ENCODE measurements at places on chromosomes 2 and 18.

- no peak for DNase-seq
Measured at GRCh38 chr2:66433945-66434678, 813 bp upstream of the MEIS1 start.

DNA sequence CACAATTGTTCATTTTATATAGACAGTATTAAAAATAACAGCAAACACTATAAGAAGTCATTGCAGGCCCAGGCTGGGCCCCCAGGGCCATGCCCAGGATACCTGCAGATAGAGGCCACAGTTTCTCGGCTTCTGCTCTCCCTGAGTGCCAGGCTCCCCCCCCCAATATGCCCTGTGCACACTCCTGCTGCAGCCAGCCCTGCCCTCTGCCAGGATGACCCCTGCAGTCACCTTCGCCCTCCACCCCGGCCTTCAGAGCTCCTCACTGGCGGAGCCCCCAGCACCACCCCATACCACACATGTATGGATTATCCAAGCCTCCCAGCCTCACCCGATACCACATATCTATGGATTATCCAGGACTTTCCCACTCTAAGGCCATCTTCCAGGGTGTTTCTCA is 104.5 kb downstream of the TPO start:
- no peak for DNase-seq

DNA sequence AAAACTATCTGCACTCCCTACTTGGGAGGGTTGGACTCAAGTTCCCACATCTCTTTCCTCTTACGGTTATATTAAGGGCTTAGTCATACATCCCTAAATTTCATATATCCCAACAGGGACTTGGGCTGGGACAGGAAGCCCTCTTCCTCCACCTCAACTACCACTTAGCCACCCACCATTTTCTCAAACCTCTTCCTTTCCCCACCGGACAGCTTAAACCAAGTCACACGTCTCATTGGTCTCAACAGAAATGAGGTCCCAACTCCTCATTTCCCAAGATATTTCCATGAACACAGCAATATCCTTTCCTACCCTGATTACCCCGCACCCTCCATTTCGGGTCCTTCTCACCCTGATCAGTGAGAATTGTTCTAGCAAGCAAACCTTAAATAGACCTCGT is 736 bp downstream of the ZSCAN30 start:
- no peak for DNase-seq

DNA sequence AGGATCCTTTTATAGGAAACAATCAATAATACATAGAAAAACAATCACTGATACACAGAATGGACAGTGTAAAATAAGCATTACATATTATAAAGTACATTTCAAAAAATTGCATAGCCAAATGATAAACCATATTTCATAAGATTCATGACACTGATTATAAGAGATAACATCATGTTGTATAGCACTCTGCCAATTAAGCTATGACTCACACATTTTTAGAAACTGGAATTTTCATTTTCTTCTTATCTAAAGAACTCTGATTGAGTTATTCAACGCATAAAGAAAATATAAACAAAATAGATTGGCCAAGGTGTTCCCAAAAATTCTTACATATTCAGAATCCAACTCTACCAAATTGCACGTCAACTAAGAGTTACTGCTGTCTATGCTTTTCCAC is 5.9 kb downstream of the EPB41L3 start:
- DNase-seq = no peak

GRCh38 chr2:65053199-65053598 is 3.0 kb upstream of the CEP68 start:
- no peak for DNase-seq

- DNase-seq = no peak
Measured at GRCh38 chr2:233395687-233396086, 41.4 kb downstream of the DGKD start.

DNA sequence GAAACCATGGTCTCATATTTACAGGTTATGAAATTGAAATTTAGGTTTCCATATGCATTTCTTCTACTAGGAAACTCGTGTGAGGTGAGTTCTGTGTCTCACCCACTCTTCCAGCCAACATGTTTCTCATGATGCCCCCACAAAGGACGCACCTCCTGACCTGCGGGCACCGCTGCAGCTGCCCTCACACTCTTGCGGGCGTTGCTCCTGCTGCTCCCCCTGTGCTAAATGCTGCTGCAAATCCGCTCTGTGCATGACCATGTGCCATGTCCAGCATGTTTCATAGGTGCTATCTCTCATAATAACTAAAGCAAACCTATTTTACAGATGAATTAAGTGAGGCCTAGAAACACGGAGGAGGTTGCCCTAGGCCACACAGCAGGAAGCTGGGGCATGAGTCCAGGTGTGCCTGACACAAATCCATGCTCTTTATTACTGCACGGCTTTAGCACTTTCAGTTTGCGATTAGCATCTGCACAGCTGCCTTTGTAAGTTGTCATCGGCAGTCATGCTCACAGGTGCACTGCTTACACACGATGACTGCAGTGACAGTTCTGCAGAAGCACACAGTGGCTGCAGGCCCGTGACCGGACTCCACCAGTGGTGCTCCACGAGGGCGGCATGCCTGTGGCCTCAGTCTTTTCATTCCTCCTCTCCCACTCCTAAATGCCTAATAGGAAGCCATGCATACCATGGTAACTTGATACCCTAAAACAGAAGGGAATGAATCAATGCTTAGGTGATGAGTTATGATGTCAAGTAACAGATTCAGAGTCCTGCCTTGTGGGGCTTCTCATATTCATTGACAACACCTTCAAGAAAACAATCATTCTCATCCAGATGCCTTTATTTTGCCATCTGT is 14.9 kb upstream of the GALR1 start:
- DNase-seq = no peak

DNA sequence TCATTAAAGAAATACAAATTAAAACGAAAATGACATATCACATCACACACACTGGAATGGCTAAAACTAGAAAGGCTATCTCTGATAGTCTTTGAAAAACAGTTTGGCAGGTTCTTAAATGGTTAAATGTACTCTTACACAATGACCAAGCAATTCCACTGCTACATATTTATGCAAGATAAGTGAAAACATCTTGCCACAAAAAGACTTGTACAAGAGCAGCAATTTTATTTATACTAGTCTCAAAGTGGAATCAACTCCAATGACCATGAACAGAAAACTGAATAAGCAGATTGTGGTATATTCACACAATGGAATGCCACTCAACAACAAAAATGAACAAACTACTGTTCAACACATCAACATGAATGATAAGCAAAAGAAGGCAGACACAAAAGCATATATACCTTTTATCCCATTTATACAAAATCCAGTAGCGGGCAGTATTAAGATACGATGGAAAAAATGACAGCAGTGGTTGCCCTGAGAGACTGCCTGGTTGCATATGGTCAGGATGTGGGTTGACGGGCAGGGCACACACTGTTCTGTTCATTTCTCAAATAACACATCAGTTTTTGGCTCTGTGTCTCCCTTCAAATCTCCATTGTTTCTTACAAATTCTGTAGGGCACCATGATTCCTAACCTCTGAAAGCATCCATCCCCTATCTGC is 25.4 kb downstream of the SP100 start:
- DNase-seq = no peak

DNA sequence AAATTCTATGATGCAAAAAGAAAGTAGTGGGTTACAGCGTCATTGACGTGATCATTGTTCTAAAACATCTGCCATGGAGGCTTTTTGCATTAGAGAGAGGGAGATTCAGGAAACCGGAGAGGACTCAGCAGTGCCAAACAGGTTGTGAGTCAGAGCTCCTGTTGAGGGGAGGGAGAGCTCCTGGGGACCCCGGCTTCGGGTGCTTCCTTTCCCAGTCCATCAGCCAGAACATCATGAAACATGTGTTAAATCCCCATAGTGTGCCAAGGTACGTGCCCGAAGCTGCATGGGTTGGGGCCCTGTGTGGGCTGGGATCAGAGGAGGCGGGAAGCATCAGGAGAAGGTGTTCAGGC is 791 bp upstream of the CYRIA start:
- peak; percentile 65 for DNase-seq

DNA sequence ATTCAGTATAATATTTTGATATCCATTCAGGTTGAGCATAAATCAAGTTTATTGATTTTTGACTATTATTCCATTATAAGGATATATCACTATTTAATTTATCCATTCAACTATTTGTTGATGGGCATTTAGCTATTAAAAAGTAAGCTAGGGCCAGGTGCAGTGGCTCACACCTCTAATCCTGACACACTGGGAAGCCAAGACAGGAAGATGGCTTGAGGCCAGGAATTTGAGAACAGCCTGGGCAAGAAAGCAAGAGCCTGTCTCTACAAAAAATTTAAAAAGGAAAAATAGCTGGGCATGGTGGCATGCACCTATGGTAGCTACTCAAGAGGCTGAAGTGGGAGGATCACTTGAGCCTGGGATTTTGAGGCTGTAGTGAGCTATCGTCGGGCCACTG is 183.5 kb downstream of the HNMT start:
- no peak for DNase-seq

DNA sequence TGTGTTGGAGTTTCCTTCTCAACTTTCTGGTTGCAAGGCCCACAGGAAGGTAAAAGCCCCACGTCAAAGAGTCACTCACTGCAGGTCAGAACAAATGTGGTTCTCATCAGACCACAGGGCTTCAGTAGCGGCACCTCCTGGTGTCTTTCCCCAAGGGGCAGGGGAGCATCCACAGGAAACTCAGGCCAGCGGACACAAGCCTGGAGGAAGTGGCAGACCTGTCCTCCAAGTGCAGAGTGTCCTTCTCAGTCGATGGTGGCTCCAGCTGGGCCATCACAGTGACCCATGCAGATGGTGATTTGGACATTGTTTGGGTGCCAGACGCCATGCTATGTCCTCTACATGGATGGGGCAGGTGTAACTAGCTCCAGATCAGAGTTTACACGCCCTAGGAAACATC is 84.9 kb downstream of the ACKR3 start:
- no peak for DNase-seq

- DNase-seq = no peak
Measured at GRCh38 chr2:160568856-160569255, 75.2 kb upstream of the RBMS1 start.

GRCh38 chr18:23712445-23712844 is 23.2 kb downstream of the LAMA3 start:
- DNase-seq = no peak

DNA sequence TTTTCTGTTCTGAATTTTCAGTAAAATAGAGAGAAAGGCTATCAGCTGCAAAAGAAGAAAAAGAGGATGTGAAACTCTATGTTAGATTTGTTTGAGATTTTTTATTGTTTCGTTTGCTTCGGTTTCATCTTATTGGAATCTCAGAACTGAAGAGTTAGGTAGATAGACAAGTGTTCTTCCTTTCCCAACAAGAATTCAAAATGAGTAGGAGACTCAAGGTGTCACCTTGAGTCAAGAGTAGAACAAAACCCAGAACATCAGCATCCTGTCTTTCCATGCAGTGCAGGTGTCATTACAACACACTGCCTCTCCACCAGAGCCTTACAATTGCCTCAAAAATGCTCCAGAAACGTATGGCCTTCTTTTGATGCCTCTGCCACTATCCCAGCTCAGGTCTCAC is 21.1 kb downstream of the NBAS start:
- no peak for DNase-seq

- DNase-seq = no peak
Measured at GRCh38 chr2:111952871-111953452, 54.6 kb downstream of the MERTK start.

DNA sequence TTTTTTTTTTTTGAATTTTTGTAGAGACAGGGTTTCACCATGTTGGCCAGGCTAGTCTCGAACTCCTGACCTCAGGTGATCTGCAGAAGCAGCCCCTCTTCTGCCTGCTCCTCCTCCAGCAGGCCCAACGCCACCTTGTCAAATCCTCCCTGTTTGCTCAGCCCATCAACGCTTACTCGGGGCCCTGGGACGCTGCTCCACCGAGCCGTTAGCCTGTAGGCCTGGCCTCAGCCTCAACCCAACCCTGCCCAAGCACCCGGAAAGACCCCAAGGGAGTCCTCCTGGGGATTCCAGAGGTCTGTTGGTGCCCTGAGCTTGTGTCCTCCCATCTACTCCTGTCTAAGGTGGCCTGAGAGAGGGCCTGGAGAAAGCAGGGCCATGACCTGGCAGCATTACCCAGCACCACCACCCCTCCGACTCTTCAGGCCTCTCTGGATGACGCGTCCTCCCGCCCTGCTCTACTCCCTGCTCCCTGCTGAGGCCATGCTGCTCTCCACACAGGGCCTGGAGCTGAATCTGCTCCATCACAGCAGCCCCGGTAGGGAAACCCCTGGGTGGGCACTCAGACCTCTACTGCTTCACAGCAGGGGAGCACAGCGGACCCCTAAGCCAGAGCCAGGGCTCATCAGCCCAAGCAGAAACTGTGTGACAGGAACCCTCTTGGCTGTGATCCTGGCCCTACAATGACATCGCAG is 3.2 kb downstream of the STK25 start:
- no peak for DNase-seq

DNA sequence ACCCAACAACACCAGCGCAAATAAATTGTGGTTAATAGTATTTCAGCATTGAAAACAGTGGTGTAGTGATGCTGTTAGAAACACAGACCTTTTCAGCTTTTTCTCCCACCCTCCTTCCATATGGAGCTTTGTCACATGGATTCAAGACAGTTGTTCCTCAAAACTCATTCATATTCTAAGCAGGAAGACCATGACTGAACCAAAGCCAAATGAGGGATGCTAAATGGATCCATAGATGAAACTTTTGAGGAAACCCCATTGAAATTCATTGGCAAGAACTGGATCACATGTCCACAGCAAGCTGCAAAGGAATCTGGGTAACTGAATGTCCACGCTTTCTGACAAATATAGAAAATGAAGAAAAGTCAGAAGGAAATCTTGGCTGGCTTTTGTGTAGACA is 615.1 kb upstream of the NETO1 start:
- no peak for DNase-seq

DNA sequence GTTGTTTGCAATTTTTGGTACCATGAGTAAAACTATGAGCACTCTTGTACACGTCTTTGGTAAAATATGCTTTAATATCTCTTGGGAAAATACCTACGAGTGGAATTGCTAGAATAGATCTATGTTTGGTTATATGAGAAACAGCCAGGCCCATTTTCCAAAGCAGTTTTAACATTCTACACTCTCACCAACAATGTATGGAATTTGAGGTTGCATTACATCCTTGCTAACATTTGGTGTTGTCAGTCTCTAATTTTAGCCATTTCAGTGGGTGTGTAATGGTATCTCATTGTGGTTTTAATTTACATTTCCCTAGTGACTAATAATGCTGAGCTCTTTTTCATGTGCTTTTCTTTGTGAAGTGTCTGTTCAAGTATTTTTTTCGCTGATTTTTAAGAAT is 118.9 kb upstream of the TCF4 start:
- DNase-seq = no peak
